Esophagus mucosa (tissue), 1 donor: ENCODE measurements at places on chromosomes 11 and 22. TPM values are rescaled to one million over a fixed set of nuclear protein-coding genes. Genes with fewer than 3 reads are reported as not detected.

OR51B5 gene
- total RNA-seq = not detected

GRCh38 chr11:111441443-111441842 lies 62.4 kb upstream of the POU2AF1 start:
- ATAC-seq = peak; percentile 79

DNA sequence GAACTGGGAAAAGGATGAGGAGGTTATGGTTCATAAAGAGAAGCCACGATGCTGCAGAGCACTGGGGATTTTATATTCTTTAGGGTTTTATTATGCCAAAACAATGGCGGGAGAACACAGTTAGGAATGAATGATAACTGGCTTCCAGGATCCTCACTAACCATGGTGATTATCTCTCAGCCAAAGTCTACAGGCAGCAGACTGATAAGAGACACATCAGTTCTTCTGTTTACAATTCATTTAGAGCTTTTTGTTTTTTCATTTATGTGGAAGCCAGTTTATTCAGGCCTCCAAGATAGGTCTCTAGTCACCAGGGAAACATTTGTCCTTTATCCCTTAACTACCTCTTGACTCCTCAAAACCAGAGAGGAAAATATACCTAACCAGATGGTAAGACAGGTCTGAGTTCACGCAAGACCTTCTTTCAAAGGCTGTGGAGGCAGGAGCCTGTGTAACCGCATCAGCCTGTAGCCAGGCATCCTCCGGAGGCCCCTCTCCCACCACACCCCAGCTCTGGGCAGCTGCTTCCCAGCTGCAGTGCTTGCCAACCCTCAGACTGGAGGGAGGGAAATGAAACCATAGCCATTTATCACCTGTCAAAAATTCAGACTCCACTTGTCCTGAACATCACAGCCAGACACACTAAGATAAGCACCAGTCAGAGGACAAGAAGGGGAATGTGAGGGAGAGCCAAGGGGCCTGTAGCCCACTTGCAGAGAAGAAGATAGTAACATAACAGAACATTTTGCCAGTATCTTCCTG lies 57.2 kb upstream of the FAM181B start:
- no peak for ATAC-seq

GRCh38 chr22:42906605-42907348 lies 49.7 kb upstream of the ARFGAP3 start:
- ATAC-seq = no peak

DNA sequence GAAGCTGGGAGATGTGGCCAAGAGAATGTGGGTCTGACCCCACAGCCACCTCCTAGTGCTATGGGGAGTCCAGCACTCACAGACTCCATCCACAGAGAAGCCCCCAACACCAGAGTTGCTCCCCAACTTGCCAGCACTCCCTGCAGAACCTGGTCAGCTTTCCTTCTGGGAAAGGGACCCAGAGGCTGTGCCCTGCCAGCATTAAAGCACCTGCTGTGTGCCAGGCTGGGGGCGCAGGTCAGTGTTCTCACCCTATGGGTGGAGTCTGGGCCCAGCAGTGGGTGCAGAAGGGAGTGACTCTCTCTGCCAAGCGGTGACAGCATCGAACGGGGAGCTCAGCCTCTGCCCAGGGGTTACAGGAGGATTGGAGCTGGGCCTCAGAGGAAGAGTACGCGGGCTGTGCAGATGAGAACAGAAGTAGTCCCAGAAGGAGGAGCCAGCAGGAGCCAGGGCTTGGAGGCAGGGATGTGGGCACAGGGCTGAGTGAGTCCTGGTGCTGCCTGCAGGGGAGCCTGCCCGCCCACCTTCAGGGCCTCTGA lies 114.4 kb downstream of the MPPED1 start:
- no peak for ATAC-seq
